ENCODE measurements at places on chromosomes 13 and 19.

DNA sequence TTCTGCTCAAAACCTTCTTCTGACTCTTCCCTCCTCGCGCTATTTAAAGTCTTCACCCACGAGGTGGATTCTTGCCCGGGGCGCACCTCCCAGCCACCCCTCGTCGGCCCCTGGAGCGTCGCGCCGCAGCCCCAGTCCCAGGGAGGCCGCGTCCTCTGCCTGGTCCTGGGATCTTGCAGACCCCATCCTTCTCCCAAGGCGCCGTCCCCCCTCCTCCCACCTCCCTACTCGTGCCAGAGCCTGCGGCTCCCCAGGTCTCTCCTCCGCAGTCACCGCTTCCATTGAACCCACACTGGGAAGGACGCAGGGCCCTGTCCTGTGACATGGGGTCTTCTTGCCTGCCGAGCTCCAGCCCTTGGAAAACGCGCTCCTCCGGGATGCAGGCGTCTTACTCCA lies 486 bp downstream of the ZNF808 start:
- no peak for DNase-seq

GRCh38 chr19:38788478-38789243 lies at the start of gene LGALS7B:
LGALS7B (plus strand) TSS chr19:38789200; CDS start chr19:38789227, 27 bp downstream.
- DNase-seq = no peak

DNA sequence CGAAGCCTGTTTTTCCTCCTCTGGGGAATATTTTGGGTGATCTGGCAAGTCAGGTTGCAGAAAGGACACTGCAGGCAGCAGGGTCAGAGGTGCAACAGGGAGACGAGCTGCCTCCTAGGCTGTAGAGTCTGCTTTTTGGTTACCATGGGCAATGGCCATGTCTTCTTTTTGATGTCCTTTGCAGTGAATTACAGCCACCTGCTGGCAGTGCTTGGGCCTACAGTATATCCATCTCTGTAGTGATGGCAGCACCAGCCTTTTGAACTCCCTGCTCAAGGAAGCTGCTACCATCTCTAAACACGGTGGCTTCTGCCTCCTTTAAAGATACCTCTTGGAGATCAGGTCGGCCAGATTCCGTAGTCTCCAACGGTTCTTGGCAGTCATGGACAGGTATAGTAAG lies 73.9 kb downstream of the WTIP start:
- DNase-seq = no peak

GRCh38 chr19:35045667-35046300 lies 4.3 kb downstream of the HPN start:
- no peak for DNase-seq

GRCh38 chr19:21603431-21604231 lies 98.2 kb downstream of the ZNF429 start:
- DNase-seq = no peak

GRCh38 chr13:105202354-105202753 lies 1333.1 kb downstream of the EFNB2 start:
- DNase-seq = no peak

- DNase-seq = peak; percentile 47
Measured at GRCh38 chr13:27953676-27954405, 15.3 kb downstream of the CDX2 start.

GRCh38 chr13:99264051-99264450 lies 5.9 kb upstream of the GPR18 start:
- DNase-seq = no peak

DNA sequence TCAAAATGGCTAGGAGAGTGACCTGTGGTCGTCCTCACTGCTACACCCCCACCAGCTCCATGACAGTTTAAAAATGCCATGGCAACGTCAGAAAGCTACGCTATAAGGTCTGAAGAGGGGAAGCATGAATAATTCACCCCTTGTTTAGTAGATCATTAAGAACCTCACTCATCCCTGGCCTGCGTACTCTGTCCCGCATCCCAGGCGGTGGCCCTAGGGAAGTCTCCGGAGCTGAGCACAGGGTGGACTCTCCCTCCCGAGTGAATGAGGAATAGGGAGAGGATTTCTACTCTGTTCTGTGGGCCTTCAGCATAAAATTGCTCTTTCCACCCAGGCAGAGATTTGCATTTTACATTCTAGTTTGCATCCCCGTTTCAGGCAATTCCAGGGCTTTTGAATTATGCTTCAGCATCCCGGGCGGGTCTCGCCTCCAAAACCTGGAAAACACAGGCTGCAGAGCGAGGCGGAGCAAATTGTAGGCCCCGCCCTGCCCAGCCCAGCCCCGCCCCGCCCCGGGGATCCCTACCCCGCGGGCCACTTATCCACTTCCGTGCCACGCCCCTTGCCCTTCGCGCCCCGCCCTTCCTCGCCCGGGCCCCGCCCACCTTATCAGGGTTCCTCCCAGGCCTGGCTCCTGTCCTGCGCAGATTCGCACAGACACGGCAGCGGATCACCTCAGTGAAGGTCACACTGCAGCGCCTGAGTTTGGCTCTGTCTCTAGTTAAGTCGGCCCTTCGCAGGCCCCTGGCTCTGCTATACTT lies 7.5 kb upstream of the ZNF525 start:
- DNase-seq = no peak

DNA sequence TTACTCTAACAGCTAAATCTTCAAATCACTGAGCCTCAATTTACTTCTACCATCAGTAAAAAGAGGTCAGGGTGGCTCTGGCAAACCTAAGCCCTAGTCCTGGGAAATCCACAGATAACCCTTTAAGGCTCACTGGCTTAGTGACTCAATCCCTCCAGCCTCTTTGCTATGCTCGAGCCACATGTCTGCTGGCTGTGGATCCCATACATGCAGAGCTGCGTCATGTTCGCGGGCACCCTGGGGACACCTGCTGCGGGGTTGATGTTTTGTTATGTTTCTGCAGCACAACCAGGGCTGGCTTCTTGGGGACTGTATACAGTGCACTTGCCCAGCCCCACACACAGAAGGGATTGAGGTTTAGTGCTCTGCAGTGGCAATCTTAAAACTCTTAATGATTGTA lies 41.6 kb upstream of the C13orf42 start:
- no peak for DNase-seq

- no peak for DNase-seq
Measured at GRCh38 chr13:55705971-55706370, 1434.7 kb upstream of the PRR20A start.

DNA sequence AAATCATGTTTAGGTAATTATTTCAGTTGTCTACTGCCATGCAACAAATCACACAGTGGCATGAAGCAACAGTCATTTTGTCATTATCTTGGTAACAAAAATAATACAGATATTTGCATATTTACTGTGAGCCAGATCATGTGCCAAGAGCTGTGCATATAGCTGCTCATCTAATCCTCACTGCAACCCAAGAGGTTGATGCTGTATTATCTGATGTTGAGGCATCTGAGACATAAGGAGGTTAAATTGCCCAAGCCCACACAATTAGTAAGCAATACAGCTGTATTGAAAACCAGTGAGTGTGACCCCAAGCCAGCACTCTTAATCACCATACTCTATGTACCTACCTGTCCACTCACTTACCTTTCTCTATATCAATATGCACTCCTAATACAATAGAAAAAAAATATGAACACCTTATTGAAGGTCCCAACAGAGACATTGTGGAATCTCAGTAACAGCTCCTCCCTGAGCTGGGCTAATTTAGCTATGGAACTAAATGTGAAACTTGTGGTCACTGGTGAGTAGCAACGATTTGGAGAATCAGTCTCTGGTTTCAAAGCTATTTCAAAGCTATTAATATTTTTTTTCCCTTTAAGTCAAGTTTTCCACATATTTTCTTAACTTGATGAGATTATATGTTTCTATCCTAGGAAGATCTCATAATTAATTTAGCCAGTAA lies 185.2 kb downstream of the KLF12 start:
- no peak for DNase-seq

GRCh38 chr13:34967851-34968562 lies 25.9 kb downstream of the NBEA start:
- no peak for DNase-seq

GRCh38 chr13:50344717-50345116 lies 329.5 kb downstream of the KCNRG start:
- no peak for DNase-seq

DNA sequence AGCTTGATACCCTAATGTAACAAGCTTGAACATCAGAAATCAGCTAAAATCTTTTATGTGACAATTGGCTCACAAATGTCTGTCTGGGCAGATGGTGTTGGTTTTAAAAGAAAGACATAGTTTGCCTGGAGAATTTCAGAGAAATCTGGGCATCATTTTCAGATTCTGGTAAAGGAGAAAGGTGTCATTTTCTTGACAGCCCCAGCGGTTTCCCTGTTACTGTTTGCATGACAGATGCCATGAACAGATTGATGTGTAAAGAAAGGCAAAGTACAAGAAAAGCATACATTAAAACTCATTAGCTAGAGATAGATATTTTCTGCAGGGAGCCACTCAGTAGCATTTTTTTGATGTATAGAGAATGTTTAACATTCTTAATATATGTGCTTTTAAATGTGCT lies 987.9 kb downstream of the OLFM4 start:
- no peak for DNase-seq

DNA sequence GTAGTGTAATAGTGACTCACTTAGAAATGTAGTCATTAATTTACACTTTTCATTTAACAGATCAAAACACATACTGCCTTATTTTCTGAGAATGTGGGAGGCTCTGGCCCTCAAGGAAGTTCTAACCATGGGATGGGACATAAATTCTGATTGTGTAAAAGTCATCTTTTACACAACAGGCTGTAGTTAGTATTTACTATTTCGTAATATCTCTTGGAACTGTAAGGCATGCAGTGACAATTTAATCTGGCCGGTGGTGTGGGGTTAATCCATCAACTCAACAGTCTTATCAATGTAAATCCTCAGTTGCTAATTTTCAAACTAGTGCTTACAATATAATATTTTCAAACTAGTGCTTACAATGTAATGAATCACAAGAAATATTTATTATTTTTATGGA lies 1599.2 kb downstream of the EFNB2 start:
- DNase-seq = no peak

- no peak for DNase-seq
Measured at GRCh38 chr19:35296644-35297514, 4.9 kb downstream of the MAG start.

DNA sequence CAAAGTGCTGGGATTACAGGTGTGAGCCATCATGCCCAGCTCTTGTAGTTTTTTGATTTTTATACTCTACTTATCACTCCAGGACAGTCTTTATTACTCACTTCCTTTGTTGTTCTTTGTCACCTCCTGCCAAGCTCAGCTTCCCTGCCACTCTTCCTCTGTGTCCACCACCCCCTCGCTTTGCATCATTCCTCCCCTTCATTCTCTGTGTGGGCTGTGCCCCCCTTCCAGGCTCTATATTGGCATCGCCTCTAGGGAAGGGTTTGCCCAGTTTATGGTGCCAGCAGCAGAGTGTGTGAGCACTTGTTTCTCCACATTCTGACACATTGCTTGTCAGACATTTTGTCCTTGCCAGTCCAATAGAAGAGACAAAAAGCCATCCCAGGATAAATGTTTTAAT lies 15.1 kb downstream of the ZNF302 start:
- DNase-seq = no peak

DNA sequence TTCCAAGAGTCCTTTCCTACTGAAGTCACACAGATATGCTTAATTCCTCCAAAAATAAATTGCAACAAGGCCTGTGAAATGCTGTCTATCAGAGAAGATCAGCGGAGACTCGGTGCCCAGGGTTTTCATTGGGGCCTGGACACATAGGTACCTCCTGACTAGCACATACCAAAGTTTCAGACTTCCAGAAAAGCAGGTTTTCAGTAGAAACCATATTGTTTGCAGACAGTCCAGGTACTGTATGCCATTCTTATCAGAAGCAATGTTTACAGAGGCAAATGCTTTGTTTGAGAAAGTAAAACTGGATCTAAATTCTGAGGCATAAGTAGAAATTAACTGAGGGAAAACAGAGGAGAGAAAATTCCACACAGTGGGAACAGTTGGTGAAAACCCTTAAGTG lies 12.8 kb downstream of the ZNF229 start:
- no peak for DNase-seq

DNA sequence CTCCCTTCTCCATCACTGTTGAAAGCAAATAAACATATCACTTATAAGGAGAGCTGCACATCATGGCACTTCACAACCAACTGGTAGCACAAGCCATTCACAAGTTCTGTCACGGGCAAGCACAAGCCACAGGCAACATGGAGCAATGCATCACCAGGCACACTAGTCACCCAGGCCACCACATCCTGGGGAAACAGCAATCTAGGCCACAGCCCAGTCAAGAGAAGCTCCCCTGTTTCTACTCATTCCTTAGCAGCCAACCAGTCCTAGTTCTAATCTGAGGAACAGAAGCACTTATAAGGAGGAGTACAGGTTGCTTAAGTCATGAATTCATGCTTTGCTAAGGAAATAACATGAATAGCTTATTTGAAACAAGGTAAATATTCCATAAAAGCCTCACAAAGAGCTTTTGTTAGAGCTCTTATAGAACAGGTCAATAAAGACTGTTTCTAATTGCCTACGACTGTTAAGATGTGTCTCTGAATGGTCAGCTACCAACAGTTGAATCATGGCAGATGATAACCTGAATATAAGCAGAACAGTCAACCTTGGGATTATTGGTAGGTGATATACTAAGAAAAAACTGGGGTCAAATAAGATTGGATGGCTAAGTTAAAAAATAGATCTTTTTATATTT lies 169.0 kb downstream of the TBC1D4 start:
- peak; percentile 64 for DNase-seq

GRCh38 chr13:107743526-107743925 lies 471.8 kb downstream of the LIG4 start:
- no peak for DNase-seq

All from stimulated activated CD4-positive, alpha-beta T cell treated with anti-CD3 and anti-CD28 coated beads, TNF-alpha, amount 100 ng/mL, for 24 hours (primary cell).